GM12878 (cell line): ENCODE measurements at places on chromosomes 11 and 22. TPM values are rescaled to one million over a fixed set of nuclear protein-coding genes. Genes with fewer than 3 reads are reported as not detected.

FAM180B gene
- not detected in 2 replicates for polyA plus RNA-seq

LINC01488 gene
- polyA plus RNA-seq = not detected in 2 replicates

SSRP1 gene
- 77.8 and 79.6 TPM in 2 replicates for polyA plus RNA-seq

LSP1 gene
- 485 and 487 TPM in 2 replicates for polyA plus RNA-seq

SERPING1 gene
- 0.15 and 0.24 TPM in 2 replicates for polyA plus RNA-seq

TMEM184B gene
- polyA plus RNA-seq = 16.1 and 17.3 TPM in 2 replicates

DAGLA gene
- not detected in 2 replicates for polyA plus RNA-seq

PHOX2A gene
- not detected in 2 replicates for polyA plus RNA-seq

NXPE2 gene
- polyA plus RNA-seq = not detected in 2 replicates

GRCh38 chr11:72787216-72788104 is 6.4 kb downstream of the STARD10 start:
- no peak for DNase-seq

GRCh38 chr11:76329084-76329648 is 51.8 kb downstream of the THAP12 start:
- no peak for DNase-seq

- no peak for DNase-seq
Observed at GRCh38 chr22:25496396-25497064, 67.9 kb upstream of the GRK3 start.

GRCh38 chr22:47446821-47447810 is 684.7 kb downstream of the TBC1D22A start:
- no peak for DNase-seq

- no peak for DNase-seq
Observed at GRCh38 chr11:19952116-19952605, 208.1 kb downstream of the DBX1 start.

- DNase-seq = no peak
Observed at GRCh38 chr11:2975594-2975993, 16.5 kb downstream of the NAP1L4 start.

- no peak for DNase-seq
Observed at GRCh38 chr11:70671083-70671482, 272.8 kb downstream of the CTTN start.

DNA sequence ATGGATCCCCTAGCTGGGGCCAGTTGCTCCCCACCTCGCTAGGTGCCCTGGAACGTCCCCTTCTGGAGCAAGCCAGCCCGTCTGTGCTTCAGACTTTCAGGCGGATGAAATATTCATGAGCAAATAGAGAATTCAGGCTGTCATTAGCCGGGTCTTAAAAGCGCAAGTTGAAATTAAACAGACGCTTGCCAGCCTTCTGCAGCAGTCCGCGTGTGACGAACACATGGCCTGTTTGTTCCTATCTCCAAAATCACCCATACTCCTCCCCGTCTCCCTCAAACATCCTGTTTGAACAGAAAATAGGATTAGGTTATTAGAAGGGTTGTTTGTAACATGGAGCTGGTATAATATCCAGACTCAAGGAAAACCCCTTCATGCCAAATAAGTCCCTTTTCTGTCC is 38.7 kb downstream of the MYO18B start:
- no peak for DNase-seq

DNA sequence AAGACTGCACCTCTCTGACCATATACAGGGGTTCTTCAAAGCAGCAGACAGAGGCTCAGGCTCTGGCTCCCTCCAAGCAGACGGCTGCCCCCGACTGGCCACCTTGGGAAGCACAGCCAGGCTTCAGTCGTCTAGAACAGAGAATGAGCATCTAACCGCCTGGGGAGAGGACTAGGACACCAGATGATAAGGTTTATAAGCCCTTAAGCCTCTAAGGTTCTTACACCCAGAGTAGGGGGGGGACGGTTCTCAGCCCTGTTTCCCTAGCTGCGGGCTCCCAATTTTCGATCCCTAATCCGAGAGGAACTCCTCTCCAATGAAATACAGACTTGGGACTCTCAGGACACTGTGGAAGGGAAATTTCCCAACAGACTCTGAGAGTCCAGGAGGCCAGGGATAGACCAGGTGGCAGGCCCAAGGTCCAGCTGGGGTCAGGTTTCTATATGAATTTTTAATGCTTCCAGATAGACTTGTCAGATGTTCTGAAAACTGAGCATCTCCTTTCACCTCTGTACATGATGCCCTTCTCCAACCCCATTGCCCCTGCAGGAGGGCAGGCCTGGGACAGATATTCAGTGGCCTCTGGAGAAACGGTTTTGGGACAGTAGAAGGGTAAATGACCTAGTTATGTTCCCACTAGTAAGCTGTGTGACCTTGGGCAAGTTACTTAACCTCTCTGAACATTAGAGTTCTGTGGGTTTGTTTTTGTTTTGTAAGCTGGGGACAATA is 20.2 kb downstream of the RTN4RL2 start:
- DNase-seq = no peak

- no peak for DNase-seq
Observed at GRCh38 chr11:101127197-101127698, 2.4 kb downstream of the PGR start.
